ENCODE measurements at places on chromosomes 5 and 9. TPM values are rescaled to one million over a fixed set of nuclear protein-coding genes. Genes with fewer than 3 reads are reported as not detected.

DNA sequence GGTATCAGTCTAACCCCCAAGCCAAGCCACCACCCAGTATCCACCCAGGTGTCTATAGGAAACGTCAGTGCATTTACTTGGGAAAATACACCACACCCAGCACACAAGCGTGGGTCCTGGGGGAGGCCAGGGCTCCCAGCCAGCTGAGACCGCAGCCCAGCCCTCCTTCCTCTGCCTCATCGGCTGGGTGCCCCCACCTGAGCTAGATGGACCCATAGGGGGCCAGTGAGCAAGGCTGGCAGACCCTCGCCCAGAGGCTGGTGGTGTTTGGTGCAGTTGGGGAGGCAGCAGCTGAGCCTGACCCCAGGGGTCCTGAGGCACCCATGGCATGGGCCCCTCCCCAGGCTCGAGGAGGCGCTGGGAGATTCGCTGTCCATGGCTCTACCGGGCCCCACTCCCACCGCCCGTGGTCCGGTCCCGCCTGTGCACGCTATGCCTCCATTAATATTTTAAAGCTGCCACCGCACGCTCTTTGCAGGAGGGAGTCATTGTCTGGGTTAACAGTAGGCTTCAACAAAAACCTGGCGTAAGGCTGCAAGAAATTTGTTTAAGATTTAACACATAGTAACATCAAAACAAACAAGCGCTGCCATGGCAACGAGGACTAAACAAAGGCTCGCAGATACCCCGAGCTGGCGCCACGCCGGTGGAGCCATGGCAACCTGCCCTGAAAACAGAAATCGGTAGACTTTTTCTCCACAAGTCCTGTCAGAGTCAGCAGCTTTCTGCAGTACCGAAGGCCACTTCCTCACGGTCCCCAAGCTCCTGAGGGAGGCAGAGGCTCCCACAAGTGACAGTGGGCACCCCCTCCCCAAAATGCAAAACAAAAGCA lies 20.6 kb downstream of the TPPP start:
- H3K4me3 ChIP-seq: peak overlapping the region; percentile 28
- H3K4me1 ChIP-seq: peaks cover 39% of the 10 kb centered on the region
- H3K36me3 ChIP-seq: no peaks in the 10 kb centered on the region
- H3K27ac ChIP-seq: no peak overlapping the region

GRCh38 chr5:56815658-56816545 lies 553 bp downstream of the MAP3K1 start:
- H3K4me3 ChIP-seq: peak overlapping the region; percentile 92
- H3K36me3 ChIP-seq: no peaks in the 10 kb centered on the region
- peaks cover 36% of the 10 kb centered on the region for H3K4me1 ChIP-seq
- no peaks in the 10 kb centered on the region for H3K27me3 ChIP-seq
- H3K27ac ChIP-seq: peak overlapping the region; percentile 97

DNA sequence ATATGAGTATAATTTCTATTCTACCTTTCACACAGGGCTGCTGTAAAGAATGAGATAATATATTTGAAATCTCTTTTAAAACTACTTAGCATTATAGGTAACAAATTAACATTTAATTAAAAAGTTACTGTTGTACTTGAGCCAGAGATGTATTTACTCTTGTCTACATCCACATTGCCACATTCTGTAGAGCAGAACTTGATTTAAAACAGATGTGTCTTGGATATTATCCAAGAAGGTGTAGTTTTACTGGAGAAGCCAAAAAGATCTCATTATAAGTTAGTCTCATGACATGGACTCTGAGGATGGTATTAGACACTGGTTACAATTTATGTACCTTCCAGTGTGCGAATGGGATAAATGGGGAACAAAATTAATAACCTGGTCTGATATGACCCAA lies 293.1 kb upstream of the CCNH start:
- no peaks in the 10 kb centered on the region for H3K36me3 ChIP-seq
- DNase-seq: no peak
- H3K4me3 ChIP-seq: no peak overlapping the region
- no peaks in the 10 kb centered on the region for H3K27me3 ChIP-seq
- no peak overlapping the region for H3K27ac ChIP-seq

DNA sequence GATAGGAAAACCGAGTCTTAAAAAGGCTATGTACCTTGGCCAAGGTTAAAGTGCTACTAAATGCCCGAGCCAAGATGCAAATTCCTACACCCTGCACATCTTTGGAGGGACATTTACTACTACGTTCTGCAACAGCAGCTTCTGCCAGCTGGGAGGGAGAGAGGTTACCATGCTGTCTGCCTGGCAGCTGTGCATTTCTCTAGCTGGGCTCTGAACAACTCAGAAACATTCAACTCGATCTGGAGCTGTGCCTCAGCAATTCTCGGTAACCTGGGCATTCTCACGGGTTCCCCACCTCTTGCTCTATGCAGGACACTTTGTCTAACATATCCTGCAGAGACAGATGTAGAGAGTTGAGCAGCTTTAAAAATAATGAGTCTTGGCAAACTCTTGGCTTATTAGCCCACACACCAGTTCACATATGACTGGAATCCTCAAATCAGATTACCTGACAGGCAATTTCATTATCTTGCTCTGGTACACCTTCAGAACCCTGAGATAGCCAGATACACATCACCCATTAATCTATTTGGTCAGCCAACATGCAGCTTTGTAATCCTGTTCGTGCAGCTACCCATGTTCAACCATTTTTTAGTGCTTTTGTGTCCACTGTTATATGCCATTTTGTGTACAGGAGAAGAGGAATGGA lies 115.8 kb downstream of the EFNA5 start:
- no peaks in the 10 kb centered on the region for H3K36me3 ChIP-seq
- peaks cover 10% of the 10 kb centered on the region for H3K4me1 ChIP-seq
- H3K4me3 ChIP-seq: no peak overlapping the region

GRCh38 chr9:10605388-10605787 lies 7.4 kb downstream of the PTPRD start:
- DNase-seq: no peak
- H3K4me1 ChIP-seq: no peaks in the 10 kb centered on the region
- no peak overlapping the region for H3K27ac ChIP-seq
- H3K4me3 ChIP-seq: no peak overlapping the region
- H3K36me3 ChIP-seq: no peaks in the 10 kb centered on the region

GRCh38 chr5:89542736-89543135 lies 659.8 kb upstream of the MEF2C start:
- no peaks in the 10 kb centered on the region for H3K4me1 ChIP-seq
- H3K27me3 ChIP-seq: no peaks in the 10 kb centered on the region
- no peak overlapping the region for H3K27ac ChIP-seq
- no peak overlapping the region for H3K4me3 ChIP-seq
- DNase-seq: no peak

GRCh38 chr5:103014983-103015382 lies 105.0 kb downstream of the GIN1 start:
- H3K27me3 ChIP-seq: no peaks in the 10 kb centered on the region
- H3K4me3 ChIP-seq: no peak overlapping the region
- H3K4me1 ChIP-seq: no peaks in the 10 kb centered on the region
- no peak for DNase-seq
- no peaks in the 10 kb centered on the region for H3K36me3 ChIP-seq
- no peak overlapping the region for H3K27ac ChIP-seq

DNA sequence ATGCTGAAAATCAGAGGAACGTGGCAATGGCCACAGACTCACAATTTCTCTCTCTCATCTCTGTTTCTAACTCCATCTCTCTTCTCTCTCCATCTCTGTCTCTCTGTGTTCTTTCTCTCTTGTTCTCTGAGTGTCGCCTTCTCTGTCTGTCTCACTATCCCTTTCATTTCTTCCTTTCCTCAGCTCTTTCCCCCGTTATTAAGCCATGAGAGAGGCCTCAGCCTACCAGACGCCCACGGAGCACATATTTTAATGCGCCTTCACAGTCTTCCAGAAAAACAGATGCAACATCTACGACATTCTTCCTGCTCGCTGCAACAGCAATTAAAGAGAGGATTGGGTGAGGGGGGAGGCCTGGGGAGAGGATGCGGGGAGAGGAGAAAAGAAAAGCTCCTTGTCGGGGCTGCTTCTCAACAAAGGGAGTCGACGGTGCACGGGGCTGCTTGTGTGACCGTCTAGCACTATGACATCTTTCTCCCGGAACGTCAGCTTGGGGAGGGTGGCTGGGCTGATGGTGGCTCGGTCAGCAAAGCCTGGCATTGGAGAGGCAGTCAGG lies 37.7 kb upstream of the NEURL1B start:
- no peaks in the 10 kb centered on the region for H3K36me3 ChIP-seq
- H3K27ac ChIP-seq: peak overlapping the region; percentile 81
- no peak overlapping the region for H3K4me3 ChIP-seq
- H3K4me1 ChIP-seq: peaks cover 20% of the 10 kb centered on the region

DNA sequence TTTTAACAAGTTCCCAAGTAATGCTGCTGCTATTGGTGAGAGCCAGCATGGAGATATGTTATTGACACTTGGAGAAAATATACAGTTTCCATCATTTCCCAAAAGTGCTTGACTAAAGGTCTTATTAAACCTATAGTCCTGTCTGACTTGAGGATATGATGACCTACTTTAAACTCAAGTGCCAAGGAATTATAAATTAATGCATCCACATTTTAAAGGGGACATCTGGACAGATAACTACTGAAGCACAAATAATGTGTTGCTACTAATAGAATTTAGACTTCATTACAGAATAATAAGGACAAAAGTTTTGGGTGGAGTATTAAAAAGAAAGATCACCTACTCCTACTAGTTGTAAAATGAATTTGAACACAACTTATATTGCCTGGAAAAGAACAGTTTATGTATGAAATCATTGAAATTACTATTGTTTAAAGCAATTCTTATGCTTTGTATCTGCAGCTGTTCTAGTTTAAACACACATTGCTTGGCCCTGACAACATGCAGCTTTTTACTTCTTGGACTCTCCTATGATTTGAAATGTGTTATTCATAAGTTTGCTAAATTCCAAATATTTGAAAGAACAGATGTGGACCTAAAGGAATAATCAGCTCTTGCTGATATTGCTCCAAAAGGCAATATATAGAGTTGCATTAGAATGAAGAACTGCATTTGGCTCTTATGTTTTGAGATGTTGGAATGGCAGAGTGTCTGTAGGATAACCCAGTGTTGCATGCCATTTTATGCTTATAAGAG lies 73.4 kb downstream of the SGCD start:
- no peak overlapping the region for H3K27ac ChIP-seq
- H3K4me3 ChIP-seq: no peak overlapping the region

DNA sequence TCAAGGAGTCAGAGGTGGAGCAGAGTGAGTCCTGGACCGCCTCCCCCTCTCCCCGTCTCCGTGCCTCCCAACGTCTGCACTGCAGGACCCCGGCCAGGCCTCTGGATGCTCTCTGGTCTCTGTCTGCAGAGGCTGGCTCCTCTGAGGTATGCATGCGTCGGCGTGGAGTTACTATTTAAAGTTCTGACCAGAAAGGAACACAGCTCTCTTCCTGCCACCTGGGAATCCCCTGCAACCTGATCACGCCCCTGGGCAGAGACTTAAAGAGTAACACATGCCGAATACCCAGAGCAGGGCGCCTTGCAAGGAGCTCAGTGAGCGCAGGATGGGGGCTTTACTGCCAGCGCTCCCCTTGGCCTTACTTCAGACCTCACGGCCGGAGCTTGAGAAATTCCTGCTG lies 16.0 kb downstream of the ANXA6 start:
- no peak for DNase-seq
- peaks cover 60% of the 10 kb centered on the region for H3K4me1 ChIP-seq
- H3K27me3 ChIP-seq: no peaks in the 10 kb centered on the region
- H3K36me3 ChIP-seq: peaks cover 38% of the 10 kb centered on the region
- peak overlapping the region; percentile 5 for H3K4me3 ChIP-seq

GRCh38 chr9:98554752-98555151 lies 154.0 kb downstream of the GABBR2 start:
- H3K36me3 ChIP-seq: no peaks in the 10 kb centered on the region
- no peak overlapping the region for H3K4me3 ChIP-seq
- no peak for DNase-seq
- H3K4me1 ChIP-seq: no peaks in the 10 kb centered on the region

DNA sequence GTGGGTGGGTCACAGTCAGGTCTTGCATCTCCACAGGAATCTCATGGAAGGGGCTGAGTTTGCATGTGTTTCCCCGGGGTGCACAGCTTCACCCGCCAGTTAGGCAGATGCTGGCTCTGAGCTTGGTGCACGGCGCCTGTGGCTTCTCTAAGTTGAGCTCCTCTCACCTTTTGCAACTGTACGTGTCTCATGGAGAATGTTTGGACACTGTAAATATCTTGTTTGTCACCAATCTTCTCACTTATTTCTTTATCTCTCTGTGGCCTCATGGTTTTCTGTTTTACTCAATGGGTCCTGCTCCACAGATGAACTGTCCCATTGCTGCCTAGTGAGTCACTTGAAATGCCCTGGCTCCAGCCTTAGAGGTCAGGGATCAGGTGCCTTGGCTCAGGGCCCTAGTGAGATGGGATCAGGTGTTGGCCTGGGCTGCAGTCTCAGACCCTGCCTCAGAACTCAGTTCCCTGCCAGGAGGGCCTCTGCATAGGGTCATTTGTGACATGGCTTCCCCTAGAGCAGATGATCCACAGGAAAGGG lies 61.6 kb downstream of the WNK2 start:
- H3K36me3 ChIP-seq: no peaks in the 10 kb centered on the region
- no peaks in the 10 kb centered on the region for H3K27me3 ChIP-seq
- H3K27ac ChIP-seq: no peak overlapping the region
- no peak for DNase-seq

DNA sequence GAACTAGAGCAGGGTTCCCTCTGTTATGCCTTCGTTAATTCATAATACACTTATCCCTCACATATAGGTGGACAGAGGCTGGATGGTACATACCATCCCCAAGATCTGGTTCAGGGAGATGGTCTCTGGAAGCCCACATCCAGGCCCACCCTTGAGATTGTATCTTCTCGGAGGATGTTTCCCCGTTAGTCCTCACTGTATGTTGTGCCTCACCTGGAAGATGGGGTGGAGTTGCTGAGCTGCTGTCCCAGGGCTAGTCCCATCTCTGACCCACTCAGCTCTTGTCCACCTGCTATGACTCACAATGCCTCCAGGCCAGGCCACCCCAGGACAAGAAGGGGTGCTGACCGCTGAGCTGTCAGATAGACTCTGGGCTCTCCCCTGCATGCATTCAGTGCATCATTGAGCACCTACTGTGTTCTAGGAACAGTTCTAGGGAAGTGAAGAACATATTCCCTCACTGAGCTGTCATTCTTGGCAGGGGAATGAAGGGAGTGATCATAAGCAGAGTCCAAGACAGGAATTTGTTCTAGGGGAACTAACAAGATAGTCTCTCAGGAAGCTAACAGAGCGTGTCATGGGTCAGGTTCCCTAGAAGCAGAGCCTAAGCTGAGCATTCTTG lies at the start of gene CBY3:
CBY3 (minus strand) TSS at position 255 of the 622 bp plus-strand sequence; CDS start at position 139, 116 bp downstream.
- DNase-seq: no peak
- no peaks in the 10 kb centered on the region for H3K36me3 ChIP-seq
- no peak within 1 kb of the TSS for H3K27ac ChIP-seq
- peaks cover 33% of the 10 kb centered on the region for H3K4me1 ChIP-seq
- no peak within 1 kb of the TSS for H3K4me3 ChIP-seq

The HEMGN gene
- total RNA-seq: not detected

The ZNF300 gene
- 2.7 TPM for total RNA-seq

The TEK gene
- total RNA-seq: 12.5 TPM

The FOXD4 gene
- not detected for total RNA-seq

The IFNA2 gene
- not detected for total RNA-seq

The PDCD1LG2 gene
- 1.2 TPM for total RNA-seq

The CSF2 gene
- not detected for total RNA-seq
